ENCODE measurements at places on chromosomes 4 and X.
A peak's percentile ranks its signal among the peaks of the same experiment; 100 is the strongest.

GRCh38 chr4:3054169-3054759 is 20.1 kb downstream of the HTT-AS start:
- DNase-seq: no peak

DNA sequence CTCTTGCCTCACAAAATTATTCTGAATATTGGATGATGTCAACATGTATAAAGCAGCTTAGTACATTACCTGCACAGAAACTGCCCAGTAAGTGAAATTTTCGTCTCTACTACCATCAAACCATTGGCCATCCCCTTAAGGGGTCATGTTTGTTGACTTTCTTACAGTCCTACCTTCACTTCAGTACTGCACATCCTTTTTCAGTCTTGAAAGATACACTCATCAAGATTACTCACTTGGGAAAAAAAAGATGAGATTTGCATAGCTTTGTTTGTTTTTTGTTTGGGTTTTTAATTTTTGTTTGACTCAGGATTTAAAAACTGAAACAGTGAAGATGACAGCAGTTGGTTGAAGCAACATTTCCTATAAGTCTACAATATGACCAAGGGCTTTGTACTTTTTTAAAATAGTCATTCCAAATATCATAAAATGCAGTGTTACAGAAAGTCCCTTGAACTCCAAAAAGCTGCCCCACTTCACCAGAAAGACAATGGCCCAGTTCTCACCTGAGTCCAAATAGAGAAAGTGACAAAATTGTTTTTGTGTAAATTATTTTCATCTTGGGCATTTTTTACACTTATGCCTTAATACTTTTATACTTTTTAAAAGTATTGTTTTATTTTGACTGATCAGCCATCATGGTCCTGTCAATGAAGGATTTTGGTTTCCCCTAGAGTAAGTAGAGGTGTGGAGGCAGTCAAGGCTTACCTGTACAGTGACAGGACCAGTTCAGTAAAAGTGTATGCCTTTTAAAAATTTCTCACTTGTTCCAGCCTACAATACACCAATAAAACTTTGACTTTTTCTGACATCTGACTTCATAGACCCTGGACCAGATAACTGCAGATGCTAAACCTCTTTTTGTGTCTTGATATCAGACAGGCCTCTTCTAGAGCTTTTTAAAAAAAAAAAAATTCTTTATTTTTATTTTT is 59.7 kb upstream of the EDA2R start:
- DNase-seq: no peak

DNA sequence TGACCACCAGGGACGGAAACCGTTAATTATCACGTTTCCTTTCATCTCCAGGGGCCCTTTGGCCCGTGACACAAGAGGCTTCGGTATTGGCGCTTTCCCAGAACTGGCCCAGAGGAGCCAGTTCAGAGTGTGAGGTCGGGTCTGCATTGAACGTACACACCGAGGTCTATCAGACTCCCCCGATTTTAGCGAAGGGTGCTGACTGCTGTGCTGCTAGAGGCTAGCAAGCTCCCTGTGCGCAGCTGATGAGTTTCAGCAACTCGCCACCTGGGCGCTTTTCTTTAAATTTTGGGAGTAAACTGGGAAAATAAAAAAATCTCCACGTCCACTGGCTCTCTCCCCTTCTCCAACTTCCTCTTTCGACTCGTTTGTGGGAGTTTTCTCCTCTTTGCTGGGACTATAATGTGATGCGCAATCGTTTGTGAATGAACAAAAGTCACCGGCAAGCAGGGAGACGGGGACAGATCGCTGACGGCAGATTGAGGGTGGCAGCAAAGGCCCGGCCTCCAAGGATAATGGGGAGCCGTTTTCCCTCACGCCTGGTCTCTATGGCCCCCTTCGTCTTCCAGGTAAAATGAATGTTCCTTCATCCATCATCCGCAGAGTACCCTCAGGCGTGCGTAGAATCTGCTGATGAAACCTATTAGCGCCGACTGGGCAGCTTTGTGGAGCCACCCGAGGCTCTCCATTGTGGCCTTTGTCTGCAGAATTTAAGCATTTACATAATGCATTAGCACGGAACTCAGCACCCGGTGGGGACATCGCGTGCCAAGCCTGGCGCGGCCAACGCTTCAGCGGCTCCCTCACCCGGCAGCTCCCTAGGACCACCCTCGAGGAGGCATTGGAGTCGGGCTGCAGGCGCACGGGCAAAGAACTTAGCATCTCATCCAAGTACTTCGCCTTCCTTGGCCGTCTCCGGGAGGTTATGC is 1.6 kb upstream of the LRAT start:
- peak; percentile 4 for DNase-seq

DNA sequence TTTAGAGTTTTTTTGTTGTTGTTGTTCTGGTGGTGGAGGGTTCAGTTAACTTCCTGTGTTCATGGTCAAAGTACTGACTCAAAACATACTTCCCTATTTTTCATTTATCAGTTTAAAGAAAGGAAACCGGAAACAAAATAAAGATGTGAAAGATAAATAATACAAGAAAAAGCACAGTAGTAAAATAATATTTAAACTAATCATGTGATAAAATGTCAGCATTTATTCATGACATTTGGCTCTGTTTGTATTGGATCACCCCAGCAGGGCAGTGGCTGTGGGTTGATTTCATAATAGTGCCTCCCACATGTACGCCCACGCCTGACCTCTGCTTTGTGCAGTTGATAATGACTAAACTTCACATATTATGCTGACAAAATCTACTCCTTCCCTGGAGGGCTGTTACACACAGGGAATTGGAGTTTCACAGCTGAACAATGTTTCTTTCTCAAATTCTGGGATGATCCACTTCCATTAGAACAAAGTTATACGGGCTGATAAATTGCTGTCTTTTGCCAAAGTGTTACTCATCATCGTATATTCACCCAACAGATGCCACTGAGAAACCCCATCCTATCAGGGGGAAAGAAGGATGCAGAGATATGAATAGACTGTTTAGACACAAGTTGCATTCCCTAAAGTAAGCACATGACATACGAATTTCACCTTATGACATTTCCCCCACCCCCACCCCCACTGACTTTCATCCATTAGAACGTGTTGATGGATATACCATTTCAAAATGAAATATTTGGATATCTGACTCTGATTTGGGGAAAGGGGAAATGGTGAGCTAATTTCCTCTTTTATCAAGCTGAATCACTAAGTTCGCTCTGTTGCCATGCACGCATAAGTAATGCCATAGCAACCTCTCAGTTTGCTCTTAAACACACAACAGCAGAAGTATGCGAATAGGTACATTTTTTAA is 48.3 kb downstream of the AMELX start:
- DNase-seq: no peak

- no peak for DNase-seq
Observed at GRCh38 chr4:2848449-2848848, 4.8 kb downstream of the ADD1 start.

GRCh38 chr4:93436000-93436626 is 392.4 kb upstream of the ATOH1 start:
- DNase-seq: no peak

- no peak for DNase-seq
Observed at GRCh38 chr4:135120195-135120594, 918.6 kb upstream of the PABPC4L start.

- DNase-seq: no peak
Observed at GRCh38 chrX:70434914-70435586, 9.6 kb upstream of the DLG3 start.

- DNase-seq: no peak
Observed at GRCh38 chr4:121690001-121690400, 6.8 kb downstream of the ANXA5 start.

GRCh38 chrX:3950373-3950772 is 236.9 kb upstream of the PRKX start:
- DNase-seq: peak; percentile 38

GRCh38 chr4:162727766-162728165 is 438.9 kb downstream of the NAF1 start:
- no peak for DNase-seq

DNA sequence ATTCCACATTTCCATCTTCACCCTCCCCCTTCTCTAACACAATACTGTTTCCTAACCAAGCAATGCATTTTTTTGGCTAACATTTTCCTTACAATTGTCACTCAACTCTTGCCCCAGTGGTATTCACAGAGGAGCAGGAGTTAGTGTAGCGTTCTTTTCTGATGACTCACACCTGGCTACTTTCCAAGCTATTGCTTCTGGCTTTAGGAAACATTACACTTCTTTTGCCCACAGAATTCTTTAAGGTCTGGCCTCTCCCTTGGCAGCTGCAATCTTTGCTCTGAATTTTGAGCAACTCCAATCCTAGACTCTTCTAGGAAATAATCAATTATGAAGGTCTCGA is 27.5 kb upstream of the PDGFC start:
- peak; percentile 62 for DNase-seq

All from muscle of arm (tissue), 14 donors.